ENCODE measurements at places on chromosomes 5 and 9. TPM values are rescaled to one million over a fixed set of nuclear protein-coding genes. Genes with fewer than 3 reads are reported as not detected.

DNA sequence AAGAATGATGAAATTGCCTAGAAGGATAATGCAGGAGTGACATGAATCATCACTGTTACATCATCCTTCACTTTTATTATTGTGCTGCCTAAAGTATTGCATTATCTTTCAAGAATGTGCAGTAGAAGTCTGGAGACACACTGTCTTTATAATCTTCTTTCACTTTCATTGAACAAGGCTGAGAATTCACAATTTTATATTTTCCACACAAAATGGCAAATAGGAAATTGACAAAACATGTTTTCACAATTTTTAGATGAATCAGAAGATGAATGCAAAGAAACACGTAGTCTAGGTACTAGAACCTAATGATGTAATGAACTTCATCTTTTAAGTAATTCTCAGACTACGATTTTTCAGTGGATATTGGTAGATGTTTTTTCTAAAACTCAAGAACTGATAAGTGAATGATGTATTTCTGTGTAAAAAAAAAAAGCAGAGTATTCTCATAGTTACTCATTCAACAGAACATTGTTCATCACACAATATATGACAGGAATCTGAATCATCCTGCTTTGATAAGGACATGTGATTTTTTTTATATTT, 131.5 kb upstream of the GRHPR start:
- H3K4me3 ChIP-seq: no peak overlapping the region
- no peak overlapping the region for H3K27ac ChIP-seq
- H3K27me3 ChIP-seq: no peaks in the 10 kb centered on the region

GRCh38 chr5:81606150-81606549, 144.7 kb downstream of the SSBP2 start:
- H3K4me3 ChIP-seq: no peak overlapping the region
- no peaks in the 10 kb centered on the region for H3K36me3 ChIP-seq
- DNase-seq: no peak
- H3K27ac ChIP-seq: no peak overlapping the region

GRCh38 chr5:67286006-67286405, 89.4 kb upstream of the CD180 start:
- H3K36me3 ChIP-seq: no peaks in the 10 kb centered on the region
- H3K27me3 ChIP-seq: no peaks in the 10 kb centered on the region
- DNase-seq: no peak
- H3K27ac ChIP-seq: no peak overlapping the region
- H3K4me1 ChIP-seq: no peaks in the 10 kb centered on the region

DNA sequence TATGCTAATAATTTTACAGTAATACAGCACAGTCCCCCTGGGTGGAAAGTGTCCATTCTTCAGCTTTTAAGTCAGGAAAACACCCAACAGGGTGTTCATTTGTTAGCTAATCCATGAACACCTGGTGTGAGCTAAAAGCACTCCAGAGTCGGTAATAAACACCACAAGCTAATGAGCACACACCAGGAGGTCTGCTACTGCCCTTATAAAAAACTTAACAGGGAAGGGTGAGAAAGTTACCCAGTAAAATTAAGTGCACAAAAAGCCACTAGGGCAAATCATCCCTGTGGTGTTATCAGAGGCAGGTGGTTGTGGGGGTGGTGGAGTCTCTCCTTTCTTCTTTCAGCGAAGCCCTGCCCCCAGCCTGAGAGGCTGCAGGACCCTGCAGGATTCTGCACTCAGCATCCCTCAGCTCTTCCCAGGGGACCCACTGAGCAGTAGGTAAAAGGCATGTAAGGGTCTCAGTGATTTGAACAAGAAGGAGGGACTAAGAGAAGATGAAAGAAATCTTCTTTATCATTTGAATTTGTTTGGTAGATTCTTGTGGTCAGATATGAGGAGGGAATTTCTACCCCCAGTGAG, 14.4 kb downstream of the GDNF start:
- no peaks in the 10 kb centered on the region for H3K27me3 ChIP-seq
- no peaks in the 10 kb centered on the region for H3K36me3 ChIP-seq
- no peaks in the 10 kb centered on the region for H3K4me1 ChIP-seq
- no peak for DNase-seq

DNA sequence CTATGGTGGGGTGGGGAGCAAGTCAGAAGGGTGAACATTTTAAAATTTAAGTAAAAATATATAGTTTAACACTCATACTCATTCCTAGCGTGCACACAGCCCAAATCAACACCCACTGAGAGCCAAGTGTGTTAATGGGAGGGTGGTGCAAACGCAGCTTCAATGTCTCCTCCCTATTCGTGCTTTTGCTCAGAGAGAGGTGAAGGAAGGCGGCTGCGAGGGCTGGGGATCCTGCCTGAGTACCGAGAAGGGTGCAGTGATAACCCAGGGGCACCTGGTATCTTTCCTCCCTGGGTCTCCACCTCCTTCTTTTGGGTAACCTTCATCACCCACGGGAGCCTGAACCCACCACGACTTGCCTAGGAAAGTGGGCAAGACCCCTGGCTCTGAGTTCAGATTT, 35.0 kb downstream of the FGF1 start:
- no peaks in the 10 kb centered on the region for H3K4me1 ChIP-seq
- H3K27ac ChIP-seq: no peak overlapping the region
- no peak overlapping the region for H3K4me3 ChIP-seq
- H3K36me3 ChIP-seq: no peaks in the 10 kb centered on the region
- H3K27me3 ChIP-seq: no peaks in the 10 kb centered on the region
- no peak for DNase-seq

DNA sequence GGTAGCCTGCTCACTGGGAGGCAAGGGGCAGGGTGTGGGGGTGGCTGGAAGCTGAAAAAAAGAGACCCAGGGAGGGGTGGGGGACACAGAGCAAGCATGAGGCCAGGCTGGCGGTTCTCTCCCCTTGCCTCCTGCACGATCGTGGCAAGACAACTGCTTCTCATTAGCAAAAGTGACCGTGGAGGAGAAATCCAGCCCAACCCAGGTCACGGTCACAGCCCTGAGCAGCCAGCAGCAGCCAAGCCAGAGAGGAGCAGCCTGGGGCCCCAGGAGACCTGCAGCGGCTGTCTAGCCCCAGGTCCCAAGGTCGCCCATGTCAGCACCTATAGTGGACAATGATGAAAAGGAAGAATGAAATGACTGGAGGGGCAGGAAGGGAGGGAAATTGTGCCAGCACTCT, 89.1 kb downstream of the NRG2 start:
- no peaks in the 10 kb centered on the region for H3K27me3 ChIP-seq
- no peaks in the 10 kb centered on the region for H3K36me3 ChIP-seq
- no peak overlapping the region for H3K27ac ChIP-seq
- no peaks in the 10 kb centered on the region for H3K4me1 ChIP-seq
- no peak overlapping the region for H3K4me3 ChIP-seq
- no peak for DNase-seq

The PCDHGB2 gene
- 0.64 TPM for total RNA-seq

The CCL27 gene
- total RNA-seq: not detected

The UGT3A1 gene
- not detected for total RNA-seq
